Cortex of kidney (tissue), 1 donor: ENCODE measurements at places on chromosomes 4 and X.

- no peak for DNase-seq
These were observed 1.3 kb downstream of the NCAPG start for GRCh38 chr4:17812125-17812524.

DNA sequence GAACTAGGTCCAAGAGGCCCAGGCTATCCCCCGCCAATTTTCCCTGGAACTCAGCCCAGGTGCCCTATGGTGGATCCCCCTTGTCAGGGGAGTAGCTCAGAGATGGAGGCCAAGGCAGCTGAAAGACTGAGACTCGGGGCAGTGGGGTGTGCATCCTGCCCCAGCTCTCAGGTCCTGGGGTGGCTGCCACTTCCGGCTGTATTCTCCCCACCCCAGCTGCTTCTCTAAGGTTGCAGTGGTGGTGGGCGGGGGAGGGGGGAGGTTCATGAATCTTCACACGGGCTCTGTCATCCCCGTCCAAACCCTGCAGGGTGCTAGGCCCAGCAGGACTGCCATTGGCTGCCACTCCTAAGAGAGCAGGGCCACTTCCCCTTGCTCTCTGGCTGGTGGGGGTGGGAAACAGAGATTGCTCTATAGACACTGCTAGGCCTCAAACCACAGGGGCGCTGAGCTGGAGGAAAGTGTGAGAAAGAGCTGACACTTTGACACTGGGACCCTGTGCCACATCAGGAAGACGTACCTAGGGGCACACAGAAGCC, 1.5 kb downstream of the SASH3 start:
- DNase-seq, result no peak

GRCh38 chr4:2254665-2255500, 7.0 kb downstream of the MXD4 start:
- DNase-seq, result no peak

DNA sequence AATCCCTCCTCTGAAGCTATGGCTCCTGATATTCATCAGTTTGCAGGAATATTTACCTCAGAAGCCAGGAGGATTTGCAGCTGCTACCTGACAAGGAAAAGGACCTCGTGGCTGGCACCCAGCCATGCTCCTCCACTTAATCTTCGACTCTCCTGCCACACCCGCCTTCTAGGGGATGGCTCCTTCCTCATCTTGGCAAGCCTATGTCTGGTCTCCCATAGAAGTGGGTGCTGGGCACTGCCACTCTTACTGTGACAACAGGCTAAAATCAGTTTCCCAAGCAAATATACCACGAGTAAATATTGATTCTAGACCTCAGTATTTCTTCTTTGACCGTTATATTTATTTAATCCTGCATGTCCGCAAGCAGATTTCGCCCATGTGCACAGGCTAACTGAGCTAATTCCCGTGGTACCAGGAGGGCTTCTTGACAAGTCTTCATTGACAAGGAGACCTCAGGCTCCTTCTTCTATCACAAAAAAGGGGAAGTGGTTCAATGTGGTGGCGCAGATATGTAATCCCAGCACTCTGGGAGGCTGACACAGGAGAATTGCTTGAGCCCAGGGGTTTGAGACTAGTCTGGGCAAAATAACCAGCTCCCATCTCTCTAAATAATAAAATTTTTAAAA, 52.6 kb upstream of the DCTD start:
- DNase-seq, result no peak

DNA sequence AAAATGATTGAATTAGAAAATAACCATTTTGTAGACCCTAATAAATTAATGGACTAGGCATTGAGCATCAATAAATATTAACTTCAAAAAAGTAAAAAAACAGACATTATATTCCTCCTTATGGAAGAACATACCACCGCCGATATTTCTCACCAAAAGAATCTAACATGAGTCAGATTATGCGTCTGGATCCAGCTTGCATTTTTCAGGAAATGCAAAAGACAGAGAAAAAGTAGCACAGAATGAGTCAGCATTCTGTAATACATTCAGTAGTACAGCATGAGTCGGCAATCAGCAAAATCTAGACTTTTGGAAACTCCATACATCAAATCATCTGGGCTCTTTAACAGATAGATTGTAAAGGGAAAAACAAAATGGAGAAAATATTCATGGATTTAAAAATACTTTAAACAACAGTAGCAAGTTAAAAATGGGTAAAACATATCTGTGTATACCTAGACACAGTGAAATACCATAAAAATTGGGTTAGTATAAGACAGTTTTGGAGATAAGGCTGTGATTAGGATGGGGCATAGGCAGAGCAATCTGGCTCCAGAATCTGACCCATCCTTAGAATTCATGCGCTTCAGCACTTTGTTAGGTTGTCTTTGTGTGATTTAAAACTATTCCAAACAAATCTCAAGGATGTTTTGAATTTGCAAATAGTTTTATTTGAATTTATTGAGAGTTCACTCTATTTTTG, 633.0 kb upstream of the FAM241A start:
- DNase-seq, result no peak

- DNase-seq, result no peak
These were observed 95.9 kb upstream of the DUSP21 start for GRCh38 chrX:44747969-44748368.

GRCh38 chr4:97235521-97235920, 907.8 kb downstream of the STPG2 start:
- no peak for DNase-seq

DNA sequence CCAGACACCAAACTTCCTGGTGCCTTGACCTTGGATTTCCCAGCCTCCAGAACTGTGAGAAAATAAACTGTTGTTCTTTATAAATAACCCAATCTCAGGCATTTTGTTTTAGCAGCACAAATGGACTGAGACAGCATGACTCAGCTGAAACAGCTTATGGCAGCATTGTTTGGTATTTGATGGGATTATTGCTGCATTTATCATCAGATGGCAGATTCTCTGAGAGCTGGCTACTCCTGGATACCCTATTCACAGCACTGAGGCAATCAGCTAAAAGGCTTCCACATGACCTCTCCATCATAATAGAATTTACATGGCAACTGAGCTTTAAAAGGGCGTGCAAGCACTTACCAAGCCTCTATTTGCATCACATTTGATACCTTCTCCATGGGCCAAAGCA, 623.1 kb upstream of the CPEB2 start:
- DNase-seq, result no peak

GRCh38 chrX:38754818-38755718, 46.2 kb upstream of the MID1IP1 start:
- DNase-seq, result no peak

- no peak for DNase-seq
These were observed 380.6 kb downstream of the MAPK10 start for GRCh38 chr4:85979276-85979675.

GRCh38 chr4:5685296-5685695, 23.1 kb downstream of the EVC2 start:
- no peak for DNase-seq

DNA sequence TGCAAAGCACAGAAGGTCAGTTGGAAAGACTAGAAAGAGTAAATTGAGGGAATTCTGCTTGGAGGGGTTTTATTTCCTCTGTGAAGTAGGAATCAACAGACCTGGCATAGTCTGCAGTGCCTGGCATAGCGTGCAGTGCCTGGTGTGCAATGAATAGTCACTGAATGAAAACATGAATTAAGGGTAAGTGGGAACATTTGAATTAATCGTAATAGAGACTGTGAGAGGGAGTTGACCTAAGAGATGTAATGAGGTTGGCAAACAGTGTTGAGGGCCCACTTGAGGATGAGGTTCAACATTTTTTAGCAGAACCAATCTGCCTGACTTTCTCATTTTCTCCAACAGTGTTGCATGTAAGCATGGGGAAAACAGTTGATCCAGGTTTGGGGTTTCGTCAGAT, 377.2 kb upstream of the FTHL17 start:
- DNase-seq, result no peak

- DNase-seq, result no peak
These were observed 664.9 kb upstream of the LCORL start for GRCh38 chr4:18686338-18687037.

- DNase-seq, result no peak
These were observed 55.4 kb upstream of the ANXA3 start for GRCh38 chr4:78496021-78496643.

- no peak for DNase-seq
These were observed 31.8 kb upstream of the ZCCHC13 start for GRCh38 chrX:74272230-74272629.

DNA sequence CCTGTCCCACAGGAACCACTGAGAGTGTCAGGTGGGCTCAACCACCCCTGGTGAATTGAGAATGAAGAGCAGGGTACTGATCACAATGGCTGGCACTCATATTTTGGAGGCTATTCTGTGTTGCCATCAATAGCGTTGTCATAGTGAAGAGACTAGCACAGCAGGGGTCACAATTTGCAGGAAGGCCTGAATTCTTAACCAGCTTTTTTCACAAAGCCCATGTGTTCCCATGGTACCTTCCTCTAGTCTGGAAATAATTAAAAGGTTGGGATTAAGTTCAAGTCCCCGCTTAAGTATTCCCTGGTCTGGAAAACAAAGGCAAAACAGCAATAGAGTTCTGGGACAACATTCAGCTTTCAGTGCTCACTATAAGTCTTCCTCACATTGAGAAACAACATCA, 1051.7 kb downstream of the C4orf33 start:
- no peak for DNase-seq

DNA sequence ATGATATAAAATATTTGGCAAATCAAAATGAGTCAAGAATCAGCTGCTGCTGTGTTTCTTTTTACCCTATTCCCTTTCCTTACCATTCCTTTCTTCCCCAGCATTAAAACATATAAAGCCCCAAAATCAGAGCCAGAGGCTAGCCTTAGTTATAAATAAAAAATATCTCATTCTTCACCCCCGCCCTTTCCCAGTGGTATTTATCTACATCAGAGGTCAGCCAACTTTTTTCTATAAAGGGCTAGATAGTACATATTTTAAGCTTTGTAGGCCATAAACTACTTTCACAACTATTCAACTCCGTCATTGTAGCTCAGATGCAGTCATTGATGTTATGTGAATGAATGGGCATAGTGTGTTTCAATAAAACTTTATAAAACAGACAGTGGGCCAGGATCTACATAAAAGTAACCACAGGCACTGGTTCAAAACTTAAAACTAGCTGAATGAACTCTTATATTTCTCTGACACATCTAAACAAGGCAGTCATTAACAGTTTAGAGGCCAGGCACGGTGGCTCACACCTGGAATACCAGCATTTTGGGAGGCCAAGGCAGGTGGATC, 30.5 kb upstream of the TCEANC start:
- no peak for DNase-seq

GRCh38 chrX:107632346-107632745, 4.0 kb downstream of the PRPS1 start:
- no peak for DNase-seq

- DNase-seq, result no peak
These were observed 5.7 kb downstream of the PSAPL1 start for GRCh38 chr4:7429069-7429416.

- no peak for DNase-seq
These were observed 73.8 kb upstream of the FREM3 start for GRCh38 chr4:143773998-143774895.

GRCh38 chr4:1628892-1629698, 55.0 kb downstream of the FAM53A start:
- no peak for DNase-seq

DNA sequence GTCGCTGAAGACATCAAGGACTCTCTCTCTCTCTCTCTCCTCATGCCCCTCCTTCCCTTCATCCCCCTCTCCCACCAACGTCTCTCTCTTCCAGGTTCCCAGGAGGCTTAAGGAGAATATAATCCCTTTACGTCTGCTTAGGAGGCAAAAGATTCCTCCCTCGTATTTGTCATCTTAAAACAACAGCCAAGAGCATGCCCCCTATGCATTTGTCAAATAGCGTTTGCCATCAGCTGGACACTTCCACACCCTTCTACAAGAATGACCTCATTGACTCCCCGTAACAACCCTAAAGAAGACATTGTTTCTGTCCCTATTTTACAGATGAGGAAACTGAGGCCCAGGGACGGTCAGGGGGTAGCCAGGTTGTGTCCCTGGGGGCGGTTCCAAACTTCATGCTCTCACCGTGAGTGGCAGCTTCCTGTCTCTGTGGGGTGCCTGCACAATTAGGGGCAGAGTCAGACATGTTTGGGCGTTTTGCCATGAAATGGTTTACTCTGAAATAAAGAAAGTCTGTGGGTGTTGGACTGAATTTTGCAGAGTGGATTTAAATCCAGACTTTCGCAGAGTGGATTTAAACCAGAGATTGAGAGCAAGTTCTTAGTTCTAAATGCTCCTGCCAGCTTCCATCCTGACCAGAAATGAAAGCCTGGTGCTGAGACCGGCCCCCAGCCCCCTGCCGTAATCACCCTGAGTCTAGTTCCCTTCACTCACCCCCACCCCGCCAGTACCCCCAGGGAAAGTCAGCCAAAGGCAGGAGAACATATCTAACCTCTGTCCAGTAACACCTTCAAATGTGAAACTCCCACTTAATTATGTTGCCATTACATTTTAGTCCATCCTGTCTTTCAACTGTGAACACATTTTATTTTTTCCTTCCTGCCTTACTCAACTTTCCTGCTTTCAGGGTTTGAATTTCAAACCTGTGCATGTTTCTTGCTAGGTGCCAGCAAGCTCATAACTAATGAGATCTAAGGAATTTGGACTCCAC, 44.3 kb upstream of the TBL1X start:
- no peak for DNase-seq

DNA sequence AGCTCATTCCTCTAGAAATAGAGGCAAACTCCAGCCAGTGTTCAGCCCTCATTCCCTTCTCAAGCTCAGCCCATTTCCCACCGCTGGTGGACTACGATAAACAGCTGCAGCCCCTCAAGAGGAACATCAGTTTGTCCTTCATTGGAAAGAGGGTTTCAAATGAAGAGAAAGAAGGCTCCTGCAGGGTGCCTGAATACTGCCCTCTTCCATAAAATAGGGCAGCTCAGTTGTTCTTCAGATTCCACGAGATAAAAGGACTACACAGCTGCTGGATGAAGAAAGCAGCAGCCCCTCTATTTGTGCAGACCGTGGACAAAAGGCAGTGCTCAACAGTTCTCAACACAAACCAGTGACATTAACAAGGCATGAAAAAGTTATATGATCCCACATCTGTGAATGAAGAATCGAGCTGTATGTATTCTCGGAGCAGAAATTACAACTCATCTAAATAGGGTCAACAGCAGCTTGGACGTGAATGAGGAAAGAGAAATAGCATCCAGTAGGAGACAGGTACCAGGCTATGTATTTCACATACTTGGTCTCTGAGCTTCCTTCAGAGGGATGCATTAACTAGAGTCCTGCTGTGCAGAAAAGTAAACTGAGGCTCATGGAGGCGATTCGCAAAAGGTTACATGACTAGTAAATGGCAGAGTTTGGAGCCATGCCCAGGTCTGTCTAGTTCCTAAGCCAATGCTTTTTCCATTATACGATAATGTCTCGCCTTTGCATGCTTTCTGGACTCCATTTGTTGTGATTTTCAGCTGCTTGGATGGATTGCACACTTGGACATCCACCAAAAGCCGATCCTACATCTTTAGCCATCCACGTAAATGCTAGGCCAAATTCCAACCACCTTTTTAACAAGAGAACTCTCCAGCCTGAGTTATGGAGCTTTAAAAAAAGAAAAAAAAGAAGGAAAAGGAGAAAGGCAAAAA, 301.2 kb upstream of the PPARGC1A start:
- no peak for DNase-seq

DNA sequence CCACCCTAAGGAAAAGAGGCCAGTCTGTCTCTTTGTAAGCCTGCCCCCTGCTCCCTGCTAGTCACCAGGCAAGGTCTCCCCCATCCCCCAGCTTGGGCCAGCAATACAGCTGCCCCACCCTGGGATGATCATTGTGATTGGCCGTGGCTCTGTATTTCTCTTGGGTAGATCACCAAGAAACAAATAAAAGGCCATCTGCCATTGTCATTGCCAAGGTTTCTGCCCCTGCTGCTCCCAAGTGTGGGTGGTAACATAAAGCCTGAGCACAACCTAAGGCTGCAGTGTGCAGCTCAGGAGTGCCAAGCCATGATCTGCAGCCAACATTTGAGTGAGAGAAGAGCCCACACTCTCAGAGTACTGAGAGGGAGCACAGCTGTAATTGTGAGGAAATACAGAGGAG, 241.0 kb upstream of the POF1B start:
- DNase-seq, result no peak
